ENCODE measurements at places on chromosomes 11 and 22. TPM values are rescaled to one million over a fixed set of nuclear protein-coding genes. Genes with fewer than 3 reads are reported as not detected.

The PRR5L gene
- 6.6 TPM for total RNA-seq

The ANO9 gene
- total RNA-seq, result 79.4 TPM

GRCh38 chr11:12809864-12810567 lies 135.8 kb downstream of the TEAD1 start:
- H3K4me3 ChIP-seq, result no peak overlapping the region
- peaks cover 2% of the 10 kb centered on the region for H3K36me3 ChIP-seq
- no peak overlapping the region for H3K27ac ChIP-seq
- DNase-seq, result no peak

GRCh38 chr22:29258407-29259252 lies 9.2 kb downstream of the RHBDD3 start:
- H3K36me3 ChIP-seq, result no peaks in the 10 kb centered on the region
- peaks cover 10% of the 10 kb centered on the region for H3K4me1 ChIP-seq
- H3K27ac ChIP-seq, result no peak overlapping the region

- H3K27me3 ChIP-seq, result no peaks in the 10 kb centered on the region
- DNase-seq, result no peak
- H3K36me3 ChIP-seq, result peaks cover 31% of the 10 kb centered on the region
- no peak overlapping the region for H3K4me3 ChIP-seq
These were observed 63.2 kb downstream of the SGSM3 start for GRCh38 chr22:40433416-40434090.

- peak overlapping the region; percentile 98 for H3K4me3 ChIP-seq
- peak overlapping the region; percentile 87 for H3K27ac ChIP-seq
- peaks cover 39% of the 10 kb centered on the region for H3K4me1 ChIP-seq
- H3K27me3 ChIP-seq, result peaks cover 8% of the 10 kb centered on the region
These were observed 672 bp downstream of the TMEM135 start for GRCh38 chr11:87038235-87038977.

DNA sequence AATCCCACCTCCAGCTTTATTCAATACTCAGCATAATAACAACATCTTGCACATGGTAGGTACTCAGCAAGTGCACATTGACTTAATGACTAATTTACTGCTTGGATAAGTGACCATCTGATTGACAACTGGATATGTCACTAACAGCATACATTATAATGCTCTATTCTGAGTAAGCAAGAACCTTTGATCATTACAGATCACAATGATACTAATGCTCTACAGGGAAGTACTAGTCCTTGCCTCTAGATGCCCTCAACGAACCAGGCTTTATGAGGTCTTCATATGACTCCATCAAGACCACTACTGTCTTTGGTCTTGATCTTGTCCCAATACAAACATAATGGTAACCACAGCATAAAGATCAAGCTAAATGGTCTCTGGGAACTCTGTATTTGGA lies 167.6 kb upstream of the MTMR2 start:
- H3K36me3 ChIP-seq, result peaks cover 31% of the 10 kb centered on the region
- no peak overlapping the region for H3K27ac ChIP-seq
- peaks cover 35% of the 10 kb centered on the region for H3K4me1 ChIP-seq

The PKP3 gene
- 0.18 TPM for total RNA-seq

The FADS2 gene
- total RNA-seq, result 174 TPM

DNA sequence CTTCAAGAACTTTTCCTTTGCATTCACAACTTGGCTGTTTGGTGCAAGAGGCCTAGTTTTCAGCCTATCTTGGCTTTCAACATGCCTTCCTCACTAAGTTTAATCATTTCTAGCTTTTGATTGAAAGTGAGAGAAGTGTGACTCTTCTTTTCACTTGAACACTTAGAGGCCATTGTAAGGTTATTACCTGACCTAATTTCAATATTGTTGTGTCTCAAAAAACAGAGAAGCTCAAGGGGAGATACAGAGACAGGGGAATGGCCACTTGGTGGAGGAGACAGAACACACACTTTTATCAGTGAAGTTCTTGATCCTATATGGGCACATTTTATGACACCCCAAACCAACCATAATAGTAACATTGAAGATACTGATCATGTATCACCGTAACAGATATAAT lies 532.3 kb downstream of the DLG2 start:
- no peaks in the 10 kb centered on the region for H3K36me3 ChIP-seq
- no peak overlapping the region for H3K4me3 ChIP-seq
- no peak overlapping the region for H3K27ac ChIP-seq
- DNase-seq, result no peak
- H3K4me1 ChIP-seq, result no peaks in the 10 kb centered on the region
- no peaks in the 10 kb centered on the region for H3K27me3 ChIP-seq

- H3K4me1 ChIP-seq, result peaks cover 12% of the 10 kb centered on the region
- H3K36me3 ChIP-seq, result peaks cover 14% of the 10 kb centered on the region
- H3K27ac ChIP-seq, result no peak overlapping the region
- DNase-seq, result no peak
These were observed 33.6 kb upstream of the CLMP start for GRCh38 chr11:123228496-123229163.

DNA sequence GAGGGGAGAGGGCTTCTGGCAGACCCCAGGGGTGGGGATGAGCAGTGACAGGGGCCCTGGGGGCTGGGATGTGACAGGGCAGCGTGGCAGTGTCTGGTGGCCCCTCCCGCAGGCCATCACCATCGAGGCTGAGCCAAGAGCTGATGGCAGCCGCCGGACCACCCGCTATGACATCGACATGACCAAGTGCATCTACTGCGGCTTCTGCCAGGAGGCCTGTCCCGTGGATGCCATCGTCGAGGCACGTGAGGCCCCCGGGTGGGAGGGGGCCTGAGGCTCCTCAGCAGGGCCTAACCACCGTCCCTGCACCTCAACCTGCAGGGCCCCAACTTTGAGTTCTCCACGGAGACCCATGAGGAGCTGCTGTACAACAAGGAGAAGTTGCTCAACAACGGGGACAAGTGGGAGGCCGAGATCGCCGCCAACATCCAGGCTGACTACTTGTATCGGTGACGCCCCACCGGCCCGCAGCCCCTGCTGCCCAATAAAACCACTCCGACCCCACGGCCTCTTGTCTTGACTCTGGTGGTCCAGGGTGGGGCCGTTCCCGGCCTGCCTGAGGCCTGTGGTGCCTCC lies 2.6 kb upstream of the TCIRG1 start:
- H3K36me3 ChIP-seq, result peaks cover 5% of the 10 kb centered on the region
- H3K27me3 ChIP-seq, result no peaks in the 10 kb centered on the region
- H3K4me1 ChIP-seq, result peaks cover 42% of the 10 kb centered on the region
- DNase-seq, result no peak

The OR6Q1 gene
- not detected for total RNA-seq

GRCh38 chr11:73670808-73671207 lies 24.4 kb downstream of the PLEKHB1 start:
- H3K27ac ChIP-seq, result no peak overlapping the region
- no peak for DNase-seq
- H3K36me3 ChIP-seq, result peaks cover 5% of the 10 kb centered on the region
- H3K4me1 ChIP-seq, result no peaks in the 10 kb centered on the region
- H3K27me3 ChIP-seq, result no peaks in the 10 kb centered on the region
- H3K4me3 ChIP-seq, result no peak overlapping the region

The CCDC73 gene
- total RNA-seq, result 0.47 TPM

- H3K27me3 ChIP-seq, result no peaks in the 10 kb centered on the region
- H3K4me3 ChIP-seq, result no peak overlapping the region
- no peaks in the 10 kb centered on the region for H3K36me3 ChIP-seq
- no peak overlapping the region for H3K27ac ChIP-seq
These were observed 44.7 kb downstream of the CCDC90B start for GRCh38 chr11:83241291-83241946.

The MAJIN gene
- not detected for total RNA-seq

DNA sequence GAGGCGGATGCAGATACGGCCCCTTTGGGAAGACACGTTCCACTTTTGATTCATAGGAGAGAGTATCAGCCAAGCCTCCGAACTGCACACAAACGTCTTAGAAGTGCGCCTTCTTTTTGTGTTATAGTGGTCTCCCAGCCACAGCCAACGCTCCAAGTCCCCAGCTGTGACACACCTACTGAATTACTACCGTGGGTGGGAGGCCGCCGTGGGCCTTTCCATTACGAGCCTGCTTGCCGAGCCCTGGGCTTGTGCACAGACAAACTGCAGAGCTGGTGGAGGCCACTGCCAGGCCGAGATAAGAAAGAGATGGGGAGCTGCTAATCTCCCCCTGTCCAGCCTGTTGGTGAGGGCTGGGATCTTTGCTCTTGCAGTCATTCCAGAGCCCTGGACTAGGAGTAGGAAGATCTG lies 761 bp downstream of the HMBS start:
- peak overlapping the region; percentile 89 for H3K27ac ChIP-seq
- no peak for DNase-seq
- no peaks in the 10 kb centered on the region for H3K27me3 ChIP-seq
- peaks cover 30% of the 10 kb centered on the region for H3K4me1 ChIP-seq

DNA sequence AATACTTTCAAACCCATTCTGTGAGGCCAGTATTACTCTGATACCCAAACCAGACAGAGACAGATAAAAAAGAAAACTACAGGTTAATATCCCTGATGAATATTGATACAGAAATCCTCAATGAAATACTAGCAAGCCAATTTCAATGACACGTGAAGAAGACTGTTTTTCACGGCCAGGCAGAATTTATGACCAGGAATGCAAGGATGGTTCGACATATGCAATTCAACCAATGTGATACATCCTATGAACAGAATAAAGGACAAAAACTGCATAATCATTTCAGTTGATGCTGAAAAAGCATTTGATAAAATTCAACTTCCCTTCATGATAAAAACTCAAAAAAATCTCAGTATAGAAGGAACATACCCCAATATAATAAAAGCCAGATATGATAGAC lies 44.5 kb downstream of the SLC22A24 start:
- peaks cover 2% of the 10 kb centered on the region for H3K27me3 ChIP-seq
- H3K36me3 ChIP-seq, result no peaks in the 10 kb centered on the region
- DNase-seq, result no peak
- no peak overlapping the region for H3K4me3 ChIP-seq
- no peaks in the 10 kb centered on the region for H3K4me1 ChIP-seq

The MS4A2 gene
- total RNA-seq, result not detected

GRCh38 chr11:122478986-122479385 lies 176.5 kb upstream of the UBASH3B start:
- DNase-seq, result no peak
- H3K36me3 ChIP-seq, result no peaks in the 10 kb centered on the region
- no peak overlapping the region for H3K4me3 ChIP-seq
- H3K27me3 ChIP-seq, result peaks cover 6% of the 10 kb centered on the region
- no peak overlapping the region for H3K27ac ChIP-seq
- no peaks in the 10 kb centered on the region for H3K4me1 ChIP-seq

The MS4A3 gene
- total RNA-seq, result not detected

The TRIM44 gene
- total RNA-seq, result 24.2 TPM

GRCh38 chr11:59759900-59760299 lies 4.7 kb downstream of the STX3 start:
- H3K4me1 ChIP-seq, result peaks cover 48% of the 10 kb centered on the region
- H3K27me3 ChIP-seq, result no peaks in the 10 kb centered on the region
- no peak overlapping the region for H3K4me3 ChIP-seq
- DNase-seq, result no peak
- peaks cover 34% of the 10 kb centered on the region for H3K36me3 ChIP-seq
- no peak overlapping the region for H3K27ac ChIP-seq

DNA sequence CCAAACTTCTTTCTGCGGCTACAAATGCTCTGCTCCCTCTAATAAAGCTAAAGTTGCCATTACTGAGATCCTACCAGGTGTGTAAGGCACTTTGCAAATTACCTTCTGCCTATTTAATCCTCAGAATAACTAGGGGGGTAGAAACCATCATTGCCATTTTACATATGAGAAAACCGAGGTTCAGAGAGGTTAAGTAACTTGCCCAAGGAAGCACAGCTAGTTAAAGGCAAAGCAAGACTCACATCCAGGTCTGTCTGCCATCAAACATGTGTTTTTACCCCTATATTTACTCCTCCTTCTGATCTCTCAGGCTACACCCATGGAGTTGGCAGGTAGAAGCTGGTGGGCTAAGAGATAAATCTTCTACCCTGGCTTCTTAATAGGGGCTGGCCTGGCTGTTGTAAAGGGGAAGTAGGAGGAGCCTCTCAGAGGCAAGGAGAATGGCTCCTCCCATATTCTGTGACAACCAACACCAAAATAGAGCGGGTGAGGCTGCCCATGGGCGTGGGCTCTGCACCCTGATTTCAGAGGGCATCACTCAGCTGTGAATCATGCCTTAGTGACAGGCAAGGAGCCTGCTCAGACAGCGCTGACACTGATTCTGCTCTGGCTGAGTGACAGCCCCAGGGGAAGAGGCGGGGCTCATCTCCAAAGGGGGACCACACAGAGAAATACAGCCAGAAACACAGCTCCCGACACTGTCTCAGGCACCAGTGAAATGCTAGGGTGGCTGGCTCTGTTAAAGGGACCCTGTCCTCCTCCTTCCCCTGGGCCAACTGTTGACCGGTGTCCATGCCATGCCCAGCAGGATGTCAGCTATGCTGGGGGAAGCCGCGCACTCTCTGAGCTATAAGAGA lies 106.8 kb downstream of the ABTB2 start:
- peaks cover 1% of the 10 kb centered on the region for H3K36me3 ChIP-seq
- peak; percentile 79 for DNase-seq
- peaks cover 53% of the 10 kb centered on the region for H3K4me1 ChIP-seq
- peak overlapping the region; percentile 27 for H3K4me3 ChIP-seq
- H3K27me3 ChIP-seq, result peaks cover 23% of the 10 kb centered on the region
- peak overlapping the region; percentile 58 for H3K27ac ChIP-seq

Data from activated CD8-positive, alpha-beta memory T cell treated with anti-CD3 and anti-CD28 coated beads, Interleukin-2, amount 10 ng/mL, durations not matched to agents 7 days and 5 days (primary cell).